AG09309 (cell line): ENCODE measurements at places on chromosomes 7 and 10.

DNA sequence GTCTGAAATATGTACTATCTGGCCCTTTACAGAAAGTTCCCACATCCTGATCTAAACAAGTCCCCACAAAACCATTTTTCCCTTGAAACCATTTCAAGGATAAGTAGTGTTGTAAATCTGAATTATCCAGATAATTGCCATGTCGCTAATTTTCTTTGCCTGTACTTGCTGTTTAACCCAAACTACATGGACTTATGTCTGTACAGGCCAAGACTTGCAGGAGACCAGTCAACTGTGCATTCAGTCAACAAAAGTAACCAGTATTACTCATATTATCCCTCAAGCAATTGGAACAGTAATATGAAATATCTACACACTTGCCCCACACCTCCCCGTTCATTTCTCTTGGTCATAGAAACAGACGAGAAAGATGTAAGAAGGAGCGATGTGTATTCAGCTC is 347.8 kb upstream of the NFE2L3 start:
- DNase-seq: no peak

GRCh38 chr10:95169522-95169921 is 24.5 kb upstream of the ACSM6 start:
- DNase-seq: no peak

GRCh38 chr7:69871886-69872569 is 273.8 kb downstream of the AUTS2 start:
- no peak for DNase-seq

DNA sequence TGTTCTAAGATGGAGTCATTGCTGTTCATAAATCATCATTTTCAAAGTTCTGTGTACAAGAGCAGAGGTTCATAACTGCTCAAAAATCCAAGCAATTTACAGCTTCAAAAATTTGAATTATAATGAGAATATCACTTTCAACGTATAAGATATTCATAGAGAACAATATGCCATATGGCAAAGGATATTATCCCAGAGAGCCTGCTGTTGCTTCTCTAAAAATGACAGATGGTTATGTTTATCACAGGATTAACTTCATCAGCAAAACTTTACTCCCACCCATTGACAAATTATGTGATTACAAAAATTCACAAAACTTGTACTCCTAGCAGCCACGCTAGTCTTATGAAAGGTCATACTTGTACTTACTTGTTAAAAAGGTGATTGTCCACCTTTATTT is 105.1 kb downstream of the PIP4K2A start:
- no peak for DNase-seq

DNA sequence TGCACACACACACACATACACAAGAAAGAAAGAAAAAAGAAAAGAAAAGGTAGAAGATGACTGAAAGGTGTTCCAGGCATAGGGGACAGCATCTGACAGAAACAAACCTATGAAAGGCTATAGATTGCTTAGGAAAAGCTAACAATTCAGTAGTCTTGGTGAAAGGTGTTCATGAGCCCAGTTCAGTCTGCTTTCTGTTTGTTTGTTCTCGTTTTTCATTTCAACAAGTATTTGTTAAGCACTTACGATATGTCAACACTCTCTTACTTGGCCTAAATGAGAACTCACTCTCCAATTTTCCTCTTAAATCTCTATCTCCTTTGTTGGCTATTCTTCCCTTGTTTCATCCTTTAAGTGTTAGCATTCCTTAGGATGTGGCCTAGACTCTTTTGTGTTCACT is 133.2 kb downstream of the GRM8 start:
- DNase-seq: no peak
